ENCODE measurements at places on chromosomes 1 and 21.

GRCh38 chr1:22790232-22791008 lies 79.8 kb downstream of the EPHB2 start:
- no peak for DNase-seq

GRCh38 chr1:69120817-69121216 lies 446.9 kb upstream of the LRRC7 start:
- DNase-seq, result no peak

DNA sequence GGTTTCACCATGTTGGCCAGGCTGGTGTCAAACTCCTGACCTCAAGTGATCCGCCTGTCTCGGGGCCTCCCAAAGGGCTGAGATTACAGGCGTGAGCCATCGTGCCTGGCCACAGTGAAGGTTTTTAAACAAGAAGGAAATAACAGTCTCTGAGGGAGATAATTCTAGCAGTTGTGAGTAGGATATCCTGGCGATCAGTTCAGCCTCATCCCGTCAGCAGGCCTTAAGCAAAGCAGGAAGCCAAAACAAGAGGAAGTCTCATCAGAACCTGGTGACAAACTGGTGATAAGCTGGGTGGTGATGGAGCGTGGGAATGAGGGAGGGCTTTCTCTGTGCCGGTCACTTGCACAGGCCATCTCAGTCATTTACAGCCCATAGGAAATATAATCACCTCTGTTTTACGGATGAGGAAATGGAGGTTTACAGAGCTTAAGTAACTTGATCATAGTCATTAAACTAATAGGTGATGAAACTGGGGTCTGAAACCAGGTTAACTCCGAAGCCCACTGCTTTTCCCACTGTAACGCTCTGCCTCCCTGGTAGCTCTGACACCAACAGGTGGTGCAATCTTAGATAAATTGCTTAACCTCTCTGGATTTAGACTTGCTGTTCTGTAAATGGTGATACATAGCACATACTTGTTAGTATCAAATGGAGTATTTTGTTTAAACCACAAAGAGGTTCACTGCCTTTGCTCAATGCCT lies 40.8 kb upstream of the A3GALT2 start:
- DNase-seq, result no peak

DNA sequence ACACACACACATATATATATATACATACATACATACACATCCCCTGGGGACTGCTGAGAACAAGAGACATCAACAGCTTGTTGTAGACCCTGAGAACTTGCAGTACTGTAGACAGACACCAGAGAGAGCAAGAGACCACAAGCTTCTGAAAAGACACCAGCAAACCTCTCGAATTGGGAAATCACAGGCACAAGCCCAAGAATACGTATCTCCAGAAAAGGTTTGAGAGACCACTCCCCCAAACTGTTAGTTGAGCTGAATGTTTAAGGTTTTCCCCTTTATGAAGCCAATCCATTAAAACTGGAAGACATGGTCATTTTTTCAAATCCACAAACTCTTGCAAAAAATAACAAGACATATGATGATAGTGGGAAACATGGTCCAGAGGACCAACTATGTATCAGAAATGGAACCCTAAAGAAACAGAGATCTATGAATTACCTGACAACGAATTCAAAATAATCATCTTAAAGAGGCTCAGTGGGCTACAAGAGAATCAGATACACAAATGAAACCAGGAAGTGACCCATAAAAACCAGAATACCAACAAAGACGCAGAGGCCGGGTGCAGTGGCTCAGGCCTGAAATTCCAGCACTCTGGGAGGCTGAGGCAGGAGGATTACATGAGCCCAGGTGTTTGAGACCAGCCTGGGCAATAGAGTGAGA lies 45.1 kb downstream of the SLC2A1 start:
- DNase-seq, result peak; percentile 98

DNA sequence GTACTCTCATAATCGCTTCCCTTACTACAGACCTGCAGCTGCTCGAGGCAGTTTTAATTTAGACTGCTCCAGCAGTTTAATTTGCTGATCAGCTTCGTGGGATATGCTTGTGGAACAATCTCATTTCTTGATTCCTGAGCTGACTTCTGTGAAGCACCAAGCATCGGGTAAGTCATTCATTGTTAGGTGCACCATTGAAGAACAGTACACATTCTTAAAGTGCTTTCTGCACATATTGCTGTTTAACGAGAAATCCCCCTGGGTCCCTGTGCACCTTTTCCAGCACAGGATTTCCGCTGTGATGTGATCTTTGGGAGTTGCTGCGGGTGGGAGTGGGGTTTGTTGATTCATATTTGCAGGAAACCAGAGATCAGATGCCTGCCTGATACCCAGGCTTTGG lies 9.1 kb downstream of the GALNT2 start:
- DNase-seq, result no peak

All from NCI-H748 treated with DMSO at 0.1 percent for 48 hours (cell line).